Skin of body (tissue), 3 donors: ENCODE measurements at places on chromosomes 4 and X.

GRCh38 chr4:112377171-112377570 is 80.0 kb downstream of the ALPK1 start:
- no peak for DNase-seq

GRCh38 chr4:48315728-48316630 is 25.4 kb upstream of the SLAIN2 start:
- peak; percentile 39 for DNase-seq

- no peak for DNase-seq
These were observed 2305.1 kb downstream of the PCDH7 start for GRCh38 chr4:33025236-33025635.

DNA sequence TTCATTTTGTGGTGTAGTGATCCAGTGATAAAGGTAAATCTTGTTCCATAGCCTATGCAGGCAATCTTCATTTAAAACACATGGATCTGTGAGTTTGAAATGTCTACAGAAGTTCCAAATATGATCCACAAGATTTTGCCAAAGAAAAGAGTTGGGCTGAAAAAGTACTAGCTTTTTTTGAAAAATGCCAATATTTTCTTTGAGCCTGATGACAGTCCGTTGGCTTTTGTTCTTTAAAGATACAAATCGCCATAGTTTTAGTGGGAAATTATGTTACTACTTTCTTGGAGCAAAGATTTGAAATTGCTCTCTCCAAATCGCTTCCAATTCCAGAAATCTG is 71.5 kb downstream of the HPGD start:
- peak; percentile 86 for DNase-seq

DNA sequence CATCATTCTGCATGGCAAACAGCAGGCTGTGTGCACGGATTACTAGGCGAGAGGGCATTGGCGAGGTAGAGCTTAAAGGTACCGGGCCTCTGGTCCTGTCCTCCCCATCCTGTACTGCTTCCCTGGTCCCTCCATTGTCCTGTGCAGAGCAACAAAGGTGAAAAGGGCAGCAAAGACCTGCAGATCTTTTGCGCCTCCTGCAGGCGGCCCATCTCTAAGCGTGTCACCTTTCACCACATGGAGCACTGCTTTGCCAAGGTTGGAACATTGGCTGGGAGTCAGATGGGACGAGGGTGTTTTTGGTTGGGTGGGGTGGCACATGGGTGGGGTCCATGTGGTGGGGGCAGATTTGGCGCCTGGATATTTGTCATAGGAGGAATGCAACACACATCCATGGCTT is 64.7 kb upstream of the UXT start:
- DNase-seq = no peak

- no peak for DNase-seq
These were observed 1268.6 kb downstream of the FAM133A start for GRCh38 chrX:94942603-94943002.

- DNase-seq = no peak
These were observed 36.3 kb upstream of the TENM3 start for GRCh38 chr4:182206916-182207315.

DNA sequence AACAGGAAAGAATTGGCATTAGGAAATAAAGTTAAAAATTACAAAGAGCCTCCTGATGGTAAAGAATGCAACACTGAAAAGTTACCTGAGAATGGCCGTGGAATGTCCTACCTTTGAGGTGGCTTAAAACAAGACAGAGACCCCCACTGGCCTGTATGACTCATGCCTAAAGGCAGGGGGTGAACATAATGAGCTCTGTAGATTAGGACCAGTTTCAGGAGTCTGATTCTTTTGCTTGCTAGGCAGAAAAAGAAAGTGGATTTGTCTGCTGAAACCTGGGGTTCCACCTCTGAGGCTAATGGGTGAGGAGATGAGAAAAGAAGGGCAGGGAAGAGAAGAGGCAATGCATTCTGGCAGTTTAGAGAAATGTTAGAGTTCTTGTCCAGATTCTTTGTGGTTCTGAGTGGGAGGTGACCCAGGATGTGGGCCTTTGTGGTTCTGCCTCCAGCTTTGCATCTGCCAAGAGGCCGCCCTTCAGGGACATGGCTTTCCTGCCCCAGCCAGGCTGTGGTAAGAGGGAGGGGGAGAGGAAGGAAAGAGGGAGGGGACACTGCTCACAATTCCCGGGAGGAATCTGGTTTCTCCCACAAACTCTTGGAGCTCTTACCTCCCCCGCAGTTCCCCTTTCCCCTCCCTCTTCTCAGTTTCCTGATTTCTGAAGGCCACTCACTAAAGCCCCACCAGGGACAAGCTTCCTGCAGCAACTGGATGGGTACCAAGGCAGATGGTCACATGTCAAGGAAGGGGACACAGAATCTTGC is 109.6 kb downstream of the EFNB1 start:
- peak; percentile 10 for DNase-seq

GRCh38 chrX:149230689-149231088 is 274.4 kb downstream of the IDS start:
- no peak for DNase-seq

GRCh38 chr4:3221184-3221494 is 27.8 kb upstream of the MSANTD1 start:
- no peak for DNase-seq

GRCh38 chr4:184475096-184475461 is 729 bp upstream of the IRF2 start:
- peak; percentile 59 for DNase-seq

DNA sequence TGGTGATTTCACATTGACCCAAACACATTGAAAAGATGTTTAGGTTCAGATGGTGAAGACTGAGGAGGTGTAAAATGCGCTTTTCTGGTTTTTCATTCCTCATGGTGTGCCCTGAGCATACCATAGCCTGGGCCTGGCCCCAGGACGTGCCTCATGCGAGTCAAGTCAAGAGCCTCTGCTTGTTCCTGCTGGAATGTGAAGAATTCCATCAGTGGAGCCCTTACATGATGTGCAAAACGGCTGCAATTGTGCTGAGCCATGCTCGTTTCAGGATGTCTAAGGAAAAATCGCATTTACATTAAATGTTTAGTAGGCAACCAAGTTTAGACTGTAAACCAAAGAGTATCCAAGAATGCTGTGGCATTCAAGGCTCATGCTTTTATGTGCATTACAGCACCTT is 34.9 kb downstream of the GYG2 start:
- no peak for DNase-seq
